ENCODE measurements at places on chromosomes 6 and 20.
A peak's percentile ranks its signal among the peaks of the same experiment; 100 is the strongest.

- DNase-seq: no peak
Measured at GRCh38 chr6:167934426-167934864, 63.0 kb upstream of the KIF25 start.

- no peak for DNase-seq
Measured at GRCh38 chr6:129014302-129014701, 131.4 kb downstream of the LAMA2 start.

DNA sequence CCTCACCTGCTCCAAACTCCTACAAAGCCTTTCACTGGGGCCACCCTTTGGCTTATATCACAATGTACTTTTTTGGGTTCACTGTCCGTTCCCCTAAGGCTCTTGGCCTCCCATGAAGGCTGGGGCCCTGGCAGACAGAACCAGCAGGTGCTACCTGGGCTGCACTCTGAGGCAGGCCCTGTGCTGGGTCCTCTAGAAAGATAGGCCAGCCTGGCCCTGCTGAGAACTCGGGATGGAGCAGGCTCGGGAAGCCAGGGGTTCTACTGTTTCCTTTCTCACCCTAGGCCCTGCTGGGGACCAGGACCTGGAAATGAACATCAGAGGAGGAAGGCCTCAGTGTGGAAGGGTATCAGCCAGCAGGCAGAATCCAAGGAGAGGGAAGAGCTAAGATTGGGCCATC lies 79.5 kb downstream of the MRPL14 start:
- no peak for DNase-seq

DNA sequence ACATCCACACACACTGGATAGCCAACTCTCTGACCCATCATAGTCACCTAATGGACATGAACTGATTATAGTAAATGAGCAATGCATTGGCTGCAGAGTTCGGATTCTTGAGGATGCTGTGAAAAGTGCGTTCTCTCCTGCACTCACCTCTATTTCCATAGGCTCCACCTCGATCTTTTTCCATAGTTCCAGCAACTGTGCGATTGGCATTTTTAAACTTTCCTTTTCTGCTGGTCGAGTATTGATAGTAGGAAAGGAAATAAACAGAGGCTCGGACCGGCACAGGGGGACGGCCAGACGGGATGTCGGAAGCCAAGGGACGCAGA lies 94.4 kb downstream of the RNASET2 start:
- DNase-seq: no peak

- DNase-seq: peak; percentile 8
Measured at GRCh38 chr6:113967777-113968176, 3.2 kb downstream of the HDAC2 start.

DNA sequence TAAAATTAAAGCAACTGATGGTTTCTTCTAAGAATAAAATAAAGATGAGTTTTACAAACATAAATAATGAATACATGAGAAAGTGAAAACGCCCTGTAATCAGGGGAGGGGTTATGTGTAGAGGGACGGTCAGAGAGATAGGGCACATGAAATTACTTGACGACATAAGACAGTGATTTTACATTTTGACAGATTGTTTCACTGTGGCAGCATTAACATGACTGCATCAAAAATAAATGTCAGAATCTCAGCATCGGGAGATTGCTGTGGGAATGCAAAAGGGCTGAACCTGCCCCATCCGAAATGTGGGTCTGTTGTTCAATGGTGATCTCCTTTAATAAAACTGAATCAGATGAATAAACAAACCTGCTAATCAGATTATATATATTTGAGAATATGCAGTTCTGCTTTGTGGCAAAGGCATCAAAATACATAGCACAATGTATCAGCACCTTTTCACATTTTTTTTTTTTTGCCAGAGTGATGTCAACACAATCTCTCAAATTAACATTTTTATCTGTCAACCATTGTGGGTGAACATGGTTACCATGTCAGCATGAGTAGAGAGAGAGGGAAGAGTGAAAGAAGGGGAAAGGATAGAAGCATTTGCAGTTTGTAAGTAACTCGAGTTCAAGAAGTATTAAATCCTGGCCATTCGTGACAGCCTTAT lies 177.1 kb upstream of the MAN1A1 start:
- peak; percentile 24 for DNase-seq

GRCh38 chr6:106643061-106643460 lies 13.7 kb downstream of the QRSL1 start:
- no peak for DNase-seq

DNA sequence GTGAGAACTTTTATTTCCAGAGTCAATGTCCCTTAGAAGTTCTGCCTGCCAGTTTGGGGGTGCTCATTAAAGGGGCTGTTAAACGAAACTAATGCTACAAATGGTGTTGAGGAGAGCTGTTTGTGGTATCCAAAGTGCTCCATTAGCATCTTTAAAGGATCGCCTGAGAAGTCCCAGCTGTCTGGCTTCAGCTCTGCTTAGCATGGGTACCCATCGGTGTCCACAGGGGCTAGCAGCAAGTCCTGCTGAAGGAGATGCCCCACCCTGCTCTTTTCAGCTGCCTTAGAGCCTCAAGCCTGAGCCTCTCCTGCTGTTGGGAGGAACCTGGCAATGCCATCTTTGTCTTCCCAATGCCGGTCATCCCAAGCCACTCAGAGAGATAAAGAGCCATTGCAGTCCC lies 111.1 kb downstream of the FOXO3 start:
- no peak for DNase-seq

GRCh38 chr6:118679327-118679901 lies 28.0 kb upstream of the CEP85L start:
- no peak for DNase-seq

GRCh38 chr6:13012977-13013680 lies 296.6 kb downstream of the PHACTR1 start:
- peak; percentile 74 for DNase-seq

- no peak for DNase-seq
Measured at GRCh38 chr20:6704132-6704861, 63.2 kb upstream of the BMP2 start.

DNA sequence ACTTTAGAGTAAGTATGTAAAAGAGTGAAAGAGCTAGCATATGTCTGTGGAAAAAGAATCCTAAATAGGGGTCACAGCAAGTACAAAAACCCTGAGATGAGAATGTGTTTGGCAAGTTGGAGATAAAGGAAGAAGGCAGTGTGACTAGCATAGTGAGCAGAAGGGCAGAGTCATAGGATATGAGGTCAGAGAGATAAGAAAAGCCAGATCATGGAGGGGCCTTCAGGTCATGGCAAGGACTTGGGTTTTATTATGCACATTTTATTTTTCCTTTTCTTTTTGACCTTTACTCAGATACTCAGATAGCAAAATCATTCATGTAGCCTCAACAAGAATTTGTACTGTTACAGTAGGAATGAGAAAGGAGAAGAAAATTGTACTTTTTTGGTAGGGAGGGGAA lies 138.0 kb downstream of the GJA1 start:
- no peak for DNase-seq

- no peak for DNase-seq
Measured at GRCh38 chr20:35174458-35175216, 2.8 kb downstream of the PROCR start.

DNA sequence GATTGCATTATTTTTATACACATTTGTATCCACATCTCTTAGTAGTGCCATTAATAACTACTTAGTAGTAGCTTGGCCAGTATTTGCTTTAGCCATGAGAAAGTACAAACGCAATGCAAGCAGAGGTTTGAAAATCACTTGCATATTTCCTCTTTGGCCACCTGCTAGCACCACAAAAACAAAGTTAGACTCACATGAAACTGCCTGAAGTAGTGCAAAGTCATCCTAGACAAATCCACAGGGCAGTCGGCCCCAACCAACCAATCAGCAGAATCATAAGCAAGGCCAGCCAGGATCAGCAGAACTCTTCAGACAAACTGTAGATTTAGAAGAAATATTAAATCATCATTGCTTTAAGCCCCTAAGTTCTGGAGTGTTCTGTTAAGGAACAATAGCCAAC lies 135.2 kb upstream of the VGLL2 start:
- DNase-seq: no peak

DNA sequence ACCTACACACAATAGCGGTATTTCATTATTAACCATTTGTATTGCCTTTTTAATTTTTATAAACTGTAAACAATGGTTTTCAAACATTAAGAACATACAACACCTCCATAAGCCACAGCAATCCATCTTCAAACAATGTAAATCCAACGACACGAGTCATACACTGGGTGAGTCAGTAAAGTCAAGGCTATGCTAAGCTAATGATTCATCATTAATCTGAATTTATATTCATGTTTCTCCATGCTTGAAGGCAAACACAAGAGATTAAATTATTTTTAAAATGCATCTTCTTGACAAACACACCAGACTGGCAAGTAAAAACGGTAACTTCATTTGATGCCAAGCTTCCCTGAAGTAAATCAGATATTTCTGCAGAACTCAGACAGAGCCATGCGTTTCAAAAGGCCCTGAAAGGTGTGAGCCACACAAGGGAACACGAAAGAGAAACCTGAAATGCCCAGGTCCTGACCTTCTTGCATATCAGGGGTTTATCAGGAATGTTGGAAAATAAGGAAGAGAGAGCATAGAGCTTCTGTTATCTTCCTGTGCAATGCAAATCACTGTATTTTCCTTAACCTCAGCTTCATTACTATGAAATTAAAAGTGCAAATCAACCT lies 162.5 kb downstream of the ALDH8A1 start:
- peak; percentile 15 for DNase-seq

Measured in brain (organoid and tissue), 16 donors.